Stromal cell of bone marrow (primary cell): ENCODE measurements at places on chromosomes 5 and 9.

GRCh38 chr5:111635916-111636570 lies 121.0 kb downstream of the NREP start:
- peak; percentile 14 for DNase-seq

DNA sequence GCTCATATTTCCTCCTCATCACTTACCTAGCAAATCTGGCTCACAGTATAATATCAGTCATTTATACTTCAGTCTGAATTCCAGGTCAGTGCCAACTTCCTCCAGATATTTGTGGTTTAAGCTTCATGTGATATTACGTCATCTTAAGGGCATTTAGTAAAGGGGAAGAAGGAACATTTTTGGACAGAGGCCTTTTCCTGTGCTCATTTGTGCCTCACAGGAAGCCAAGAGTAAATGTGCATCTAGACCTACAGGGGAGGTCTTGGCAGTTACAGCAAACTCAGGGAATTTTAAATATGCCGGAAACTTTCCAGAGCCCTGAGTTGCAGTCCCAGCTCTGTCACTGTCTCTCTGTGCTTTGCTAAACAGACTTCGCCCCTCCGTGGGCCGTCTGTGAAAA lies 12.3 kb upstream of the KCNIP1 start:
- peak; percentile 69 for DNase-seq

- no peak for DNase-seq
Measured at GRCh38 chr9:135343136-135343535, 136.4 kb upstream of the PPP1R26 start.

- no peak for DNase-seq
Measured at GRCh38 chr9:16869882-16870595, 431 bp downstream of the BNC2 start.

GRCh38 chr9:106982636-106983035 lies 119.7 kb downstream of the ZNF462 start:
- no peak for DNase-seq

- no peak for DNase-seq
Measured at GRCh38 chr9:90098408-90098807, 493.6 kb downstream of the GADD45G start.

DNA sequence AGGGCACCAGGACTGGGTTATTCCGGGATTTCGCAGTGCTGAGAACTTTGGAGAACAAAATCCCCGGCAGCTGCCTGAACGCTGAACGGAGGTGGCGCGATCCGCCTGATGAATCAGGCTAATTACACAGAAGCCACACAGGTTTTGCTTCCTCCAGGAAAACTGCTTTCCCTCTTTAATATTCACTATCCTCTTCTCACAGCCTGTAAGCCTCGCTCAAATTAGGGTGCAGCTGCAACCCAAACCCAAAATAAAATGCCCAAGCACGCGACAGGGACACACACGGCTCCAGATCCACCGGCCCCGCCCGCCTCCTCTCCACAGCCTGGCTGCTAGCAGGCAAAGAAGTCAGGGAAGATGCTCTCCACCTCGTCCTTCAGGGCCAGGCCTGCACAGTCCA lies 6.0 kb downstream of the SOHLH1 start:
- no peak for DNase-seq

DNA sequence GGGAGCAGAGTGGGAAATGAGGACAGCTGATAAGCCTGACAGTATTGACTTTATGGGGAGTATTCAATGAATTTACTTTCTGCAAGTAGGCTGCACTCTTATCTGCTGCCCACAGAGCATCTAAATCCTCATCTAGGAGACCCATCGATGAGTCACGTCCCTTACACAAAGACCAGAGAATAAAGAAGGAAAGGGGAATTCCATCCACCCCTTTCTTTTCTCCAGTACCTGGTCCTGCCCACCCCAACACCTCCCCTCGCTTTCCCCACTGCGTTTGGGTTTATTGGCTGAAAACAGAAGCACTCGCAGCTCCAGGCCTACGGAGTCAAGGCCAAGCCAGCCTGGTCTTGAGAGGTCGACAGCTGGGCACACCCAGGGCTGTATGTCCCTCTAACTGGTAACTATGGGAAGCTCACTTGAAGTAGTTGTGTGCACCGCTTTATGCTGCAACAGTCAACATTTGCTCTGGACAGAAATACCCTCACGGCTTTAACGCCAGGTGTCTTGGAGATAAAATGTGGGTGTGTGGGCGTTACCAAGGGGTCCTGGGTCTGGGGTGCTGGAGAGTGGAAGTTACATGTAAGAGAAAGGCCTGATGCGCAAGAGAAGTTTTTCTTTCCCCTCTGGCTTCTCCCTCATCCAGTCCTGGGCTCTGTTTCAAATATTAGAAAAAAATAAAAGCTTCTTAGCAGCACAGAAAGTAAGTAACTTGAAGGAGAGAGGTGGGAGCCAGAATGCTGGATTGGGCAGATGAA lies 14.5 kb upstream of the TAL2 start:
- no peak for DNase-seq

GRCh38 chr5:95422838-95423237 lies 31.7 kb downstream of the FAM81B start:
- DNase-seq = peak; percentile 70
